Tibial nerve (tissue), 4 donors: ENCODE measurements at places on chromosomes 1 and 21. TPM values are rescaled to one million over a fixed set of nuclear protein-coding genes. Genes with fewer than 3 reads are reported as not detected.

The LCE1D gene
- not detected for total RNA-seq

DNA sequence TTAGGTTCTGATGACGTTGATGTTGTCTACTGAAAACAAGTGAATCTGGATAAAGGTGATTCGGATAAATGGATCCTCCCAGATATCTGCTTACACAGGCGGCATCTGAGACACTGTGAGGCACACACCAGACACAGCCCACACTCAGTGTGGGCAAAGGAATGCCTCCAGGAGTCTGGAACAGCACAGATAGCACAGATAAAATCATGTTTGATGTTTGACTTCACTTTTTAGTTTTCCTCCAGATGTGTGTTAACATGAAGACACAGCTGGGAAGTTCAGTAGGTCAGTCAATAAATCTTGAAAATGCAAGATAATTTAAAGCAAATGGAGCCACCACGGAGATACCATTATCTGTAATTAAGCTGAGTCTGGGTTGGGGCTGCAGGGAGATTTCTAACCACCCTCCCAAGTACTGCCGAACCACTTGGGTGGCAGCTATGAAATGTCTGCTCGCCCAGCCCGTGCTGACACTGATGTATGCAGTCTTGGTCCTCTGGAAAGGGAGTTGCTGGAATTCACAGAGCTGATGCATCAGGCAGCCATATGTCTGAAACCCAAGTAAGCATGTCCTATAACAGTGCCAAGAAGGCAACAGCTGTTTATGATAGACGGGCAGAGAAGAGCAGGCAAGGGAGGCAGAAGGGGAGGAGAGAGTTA lies 11.7 kb downstream of the CAPN9 start:
- no peak for DNase-seq
- no peaks in the 10 kb centered on the region for H3K36me3 ChIP-seq
- no peaks in the 10 kb centered on the region for H3K27me3 ChIP-seq
- H3K4me3 ChIP-seq, result no peak overlapping the region

GRCh38 chr1:62774971-62775595 lies 8.8 kb upstream of the ATG4C start:
- no peak overlapping the region for H3K27ac ChIP-seq
- H3K4me1 ChIP-seq, result no peaks in the 10 kb centered on the region
- H3K36me3 ChIP-seq, result no peaks in the 10 kb centered on the region

- no peaks in the 10 kb centered on the region for H3K36me3 ChIP-seq
- H3K4me1 ChIP-seq, result no peaks in the 10 kb centered on the region
- no peak overlapping the region for H3K4me3 ChIP-seq
- no peak for DNase-seq
- peaks cover 6% of the 10 kb centered on the region for H3K27me3 ChIP-seq
- no peak overlapping the region for H3K27ac ChIP-seq
Observed at GRCh38 chr1:110098222-110099026, 13.8 kb upstream of the UBL4B start.

The ILF2 gene
- total RNA-seq, result 102 TPM

The HFM1 gene
- 9.0 TPM for total RNA-seq

DNA sequence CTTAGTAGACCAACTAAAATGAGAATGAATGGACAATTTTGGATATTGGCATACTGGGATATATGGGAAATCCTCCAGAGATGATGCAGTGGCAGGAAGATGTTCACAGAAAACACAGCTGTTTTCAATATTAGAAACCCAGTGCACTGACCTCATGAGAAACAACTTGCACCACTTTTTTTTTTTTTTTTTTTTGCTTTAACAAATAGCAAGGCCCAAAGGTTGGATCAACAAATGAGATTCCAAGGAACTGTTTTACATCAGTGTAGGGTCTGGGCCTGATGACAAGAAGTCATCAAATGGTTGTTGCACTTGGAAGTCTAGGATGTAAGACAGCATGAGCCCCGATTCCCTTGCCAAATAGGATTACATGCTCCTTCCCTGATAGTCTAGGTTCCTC lies 110.7 kb downstream of the SLC25A24 start:
- H3K36me3 ChIP-seq, result no peaks in the 10 kb centered on the region
- no peak overlapping the region for H3K4me3 ChIP-seq
- DNase-seq, result no peak
- H3K27me3 ChIP-seq, result no peaks in the 10 kb centered on the region
- H3K4me1 ChIP-seq, result no peaks in the 10 kb centered on the region
- no peak overlapping the region for H3K27ac ChIP-seq

DNA sequence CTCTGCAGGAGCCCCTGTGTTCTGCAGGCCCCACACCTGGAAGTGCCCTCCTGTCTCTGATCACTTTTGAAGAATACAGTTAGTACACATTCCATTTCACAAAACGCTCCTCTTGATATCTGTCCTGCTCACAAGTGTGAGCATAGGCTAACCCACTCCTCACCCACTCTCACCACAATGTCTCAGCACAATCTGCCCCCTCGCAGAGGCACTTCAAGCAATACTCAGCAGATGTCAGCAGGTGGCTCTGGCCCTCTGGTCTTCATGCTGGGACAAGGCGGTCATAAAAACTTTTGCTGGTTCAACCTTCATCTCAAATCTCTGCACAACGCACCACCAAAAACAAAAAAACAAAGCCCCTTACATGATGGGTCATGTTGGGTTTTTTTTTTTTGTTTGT lies 671.2 kb downstream of the MATN1 start:
- no peak for DNase-seq
- H3K27ac ChIP-seq, result no peak overlapping the region
- H3K36me3 ChIP-seq, result no peaks in the 10 kb centered on the region
- no peak overlapping the region for H3K4me3 ChIP-seq

DNA sequence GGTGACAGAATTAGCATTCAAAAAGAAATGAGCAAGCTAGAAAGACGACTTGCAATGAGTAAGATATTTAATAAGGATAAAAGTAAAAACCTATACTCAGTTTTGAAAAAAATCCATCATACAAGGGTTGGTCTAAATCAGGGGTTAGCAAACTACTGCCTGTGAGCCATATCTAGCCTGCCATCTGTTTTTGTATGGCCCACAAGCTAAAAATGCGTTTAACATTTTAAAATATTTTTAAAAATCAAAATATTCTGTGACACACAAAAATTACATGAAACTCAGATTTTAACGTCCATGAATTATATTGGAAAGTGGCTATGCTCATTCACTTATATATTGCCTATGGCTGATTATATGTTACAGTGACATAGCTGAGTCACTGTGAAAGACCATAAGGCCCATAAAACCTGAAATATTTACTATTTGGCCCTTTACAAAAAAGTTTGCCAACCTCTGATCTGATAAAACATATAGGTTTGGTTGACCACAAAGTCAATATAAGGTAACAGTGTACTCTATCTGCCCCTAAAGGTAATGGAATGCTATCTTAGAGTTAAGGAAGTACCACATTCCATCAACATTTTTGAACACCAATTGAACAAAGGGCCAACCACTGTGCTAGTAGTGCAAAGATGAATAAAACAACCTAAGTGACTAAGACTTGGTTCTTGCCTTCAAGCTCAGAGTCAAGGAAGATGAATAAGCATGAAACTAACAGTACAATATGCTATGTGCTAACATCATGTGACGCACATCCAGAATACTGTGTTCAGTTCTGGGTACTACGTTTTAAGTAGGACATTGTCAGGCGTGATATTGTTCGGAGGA lies 3.2 kb downstream of the IFT25 start:
- no peaks in the 10 kb centered on the region for H3K36me3 ChIP-seq
- DNase-seq, result no peak
- no peak overlapping the region for H3K4me3 ChIP-seq
- no peaks in the 10 kb centered on the region for H3K27me3 ChIP-seq
- H3K27ac ChIP-seq, result no peak overlapping the region
- peaks cover 38% of the 10 kb centered on the region for H3K4me1 ChIP-seq

The PRKAA2 gene
- total RNA-seq, result 8.8 TPM

The PLA2G2A gene
- 360 TPM for total RNA-seq

DNA sequence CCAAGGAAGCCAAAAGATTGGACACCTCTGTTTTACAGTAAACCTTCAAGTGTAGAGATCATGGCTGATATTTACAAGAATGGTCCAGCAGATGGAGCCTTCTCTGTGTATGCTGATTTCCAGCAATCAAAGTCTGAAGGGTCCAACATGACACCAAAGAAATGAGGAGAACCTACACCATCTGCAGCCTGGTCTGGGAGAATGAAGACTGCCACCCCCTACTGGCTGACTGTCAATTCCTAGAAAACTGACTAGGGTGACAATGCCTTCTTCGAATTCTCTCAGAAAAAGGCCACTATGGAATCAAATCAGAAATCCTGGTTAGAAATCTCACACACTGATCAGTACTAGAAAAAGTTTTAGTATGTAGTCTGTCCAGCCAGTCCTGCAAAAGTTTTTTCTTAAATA lies 83.3 kb downstream of the CDC42BPA start:
- H3K36me3 ChIP-seq, result no peaks in the 10 kb centered on the region
- peak; percentile 26 for DNase-seq
- H3K4me3 ChIP-seq, result no peak overlapping the region
- H3K27ac ChIP-seq, result no peak overlapping the region
- no peaks in the 10 kb centered on the region for H3K27me3 ChIP-seq
- H3K4me1 ChIP-seq, result no peaks in the 10 kb centered on the region

DNA sequence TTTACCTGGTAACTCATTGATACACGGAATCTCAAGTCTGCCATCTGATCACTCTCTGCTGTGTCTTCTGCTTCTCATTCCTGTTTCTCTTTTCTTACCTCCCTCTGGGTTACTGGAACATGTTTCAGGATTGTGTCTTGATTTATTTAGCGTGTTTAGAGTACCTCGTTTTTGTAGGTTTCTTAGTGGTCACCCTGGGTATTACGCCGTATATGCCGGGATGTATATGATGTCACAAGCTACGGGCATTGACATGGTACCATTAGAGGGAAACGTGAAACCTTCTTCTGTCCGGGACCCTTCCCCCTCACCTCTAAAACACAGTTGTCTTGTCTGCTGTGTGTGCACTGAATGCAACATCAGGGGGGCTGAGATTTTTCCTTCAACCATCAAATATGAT lies 2.8 kb downstream of the ACTRT2 start:
- H3K4me3 ChIP-seq, result no peak overlapping the region
- H3K4me1 ChIP-seq, result no peaks in the 10 kb centered on the region
- no peaks in the 10 kb centered on the region for H3K27me3 ChIP-seq
- H3K27ac ChIP-seq, result no peak overlapping the region

GRCh38 chr1:15945832-15946448 lies 30.0 kb downstream of the ZBTB17 start:
- H3K4me3 ChIP-seq, result no peak overlapping the region
- no peak for DNase-seq
- no peaks in the 10 kb centered on the region for H3K27me3 ChIP-seq
- H3K36me3 ChIP-seq, result no peaks in the 10 kb centered on the region
- no peak overlapping the region for H3K27ac ChIP-seq

- H3K27ac ChIP-seq, result no peak overlapping the region
- no peaks in the 10 kb centered on the region for H3K4me1 ChIP-seq
- DNase-seq, result no peak
- no peak overlapping the region for H3K4me3 ChIP-seq
Observed at GRCh38 chr1:201350884-201351283, 26.6 kb downstream of the TNNT2 start.

DNA sequence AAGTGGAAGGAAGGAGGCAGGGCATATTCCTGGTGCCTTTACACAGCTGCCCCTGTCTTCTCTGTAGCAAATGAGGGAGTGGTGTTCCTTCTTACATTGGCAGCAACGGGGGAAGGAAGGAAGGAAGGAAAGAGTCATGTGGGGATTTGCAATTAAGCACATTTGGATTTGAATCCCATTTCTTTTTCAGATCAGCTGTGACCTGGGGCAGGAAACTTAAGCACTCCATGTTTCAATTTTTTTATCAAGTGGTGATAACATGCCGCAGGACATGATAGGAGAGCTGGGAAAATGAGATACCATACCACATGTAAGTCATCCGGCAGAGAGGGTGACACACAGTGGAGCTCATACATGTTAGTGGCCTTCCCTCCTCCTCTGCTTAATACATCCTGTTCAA lies 186.8 kb downstream of the APP start:
- peak overlapping the region; percentile 25 for H3K27ac ChIP-seq
- peaks cover 25% of the 10 kb centered on the region for H3K36me3 ChIP-seq
- H3K4me3 ChIP-seq, result no peak overlapping the region

DNA sequence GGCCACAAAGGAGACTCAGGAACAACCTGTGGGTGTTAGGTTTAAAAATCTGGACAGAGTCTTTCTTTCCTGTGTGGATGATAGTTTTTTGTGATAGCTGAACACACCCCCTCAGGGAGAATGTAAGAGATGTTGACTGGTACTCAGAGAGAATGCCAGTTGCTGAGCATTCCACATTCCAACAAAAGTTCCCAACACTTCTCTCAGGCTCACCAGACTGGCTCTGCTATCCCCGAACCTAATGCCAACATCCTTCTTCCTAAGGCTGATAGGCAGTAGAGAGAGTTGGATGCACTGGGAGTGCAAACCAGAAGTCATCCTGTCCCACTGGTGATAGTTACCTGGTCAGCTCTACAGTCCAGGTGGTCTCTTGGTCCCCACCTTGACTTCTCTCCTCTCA lies 28.7 kb upstream of the POU2F1 start:
- no peaks in the 10 kb centered on the region for H3K36me3 ChIP-seq
- no peaks in the 10 kb centered on the region for H3K4me1 ChIP-seq
- DNase-seq, result no peak
- H3K4me3 ChIP-seq, result no peak overlapping the region

- no peak overlapping the region for H3K27ac ChIP-seq
- DNase-seq, result no peak
- H3K36me3 ChIP-seq, result no peaks in the 10 kb centered on the region
- H3K4me3 ChIP-seq, result no peak overlapping the region
- H3K27me3 ChIP-seq, result no peaks in the 10 kb centered on the region
- H3K4me1 ChIP-seq, result no peaks in the 10 kb centered on the region
Observed at GRCh38 chr1:215474940-215475339, 92.2 kb upstream of the KCTD3 start.

The NBPF4 gene
- total RNA-seq, result not detected

DNA sequence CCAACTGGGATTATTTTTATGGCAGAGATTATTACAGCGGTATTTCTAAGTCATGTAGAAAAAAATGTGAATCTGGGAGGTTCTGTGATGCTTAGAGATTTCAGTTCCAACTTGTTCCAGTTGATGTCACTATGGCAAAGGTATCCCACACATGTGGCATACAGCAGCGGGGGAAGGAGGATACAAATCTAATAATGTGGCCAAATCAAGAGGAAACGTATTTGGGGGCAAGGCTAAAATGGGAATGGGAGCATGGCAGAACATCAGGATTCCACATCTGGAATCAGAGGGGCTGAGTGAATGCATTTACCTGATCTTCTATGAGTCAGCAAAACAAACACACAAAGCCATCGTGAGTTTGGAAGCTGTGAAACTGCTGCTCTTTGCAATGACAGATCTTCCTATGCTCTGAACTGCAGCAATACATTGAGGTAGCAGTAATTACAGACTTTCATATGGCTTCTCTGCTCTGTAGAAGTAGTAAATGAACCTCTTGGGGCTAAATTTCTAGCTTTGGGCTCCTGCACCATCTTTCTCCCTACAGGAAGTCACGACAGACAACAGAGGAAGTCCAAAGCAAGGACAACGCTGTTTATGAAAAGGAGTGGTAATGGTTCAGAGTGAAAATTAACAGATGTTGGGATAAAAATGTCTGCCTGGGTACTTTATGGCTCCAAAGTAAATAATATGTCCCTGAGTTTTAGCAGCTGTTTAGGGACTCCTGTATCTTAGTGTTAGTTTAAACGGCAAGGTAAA lies 55.5 kb downstream of the GABPA start:
- no peaks in the 10 kb centered on the region for H3K4me1 ChIP-seq
- H3K4me3 ChIP-seq, result peak overlapping the region; percentile 41
- no peaks in the 10 kb centered on the region for H3K27me3 ChIP-seq
- H3K36me3 ChIP-seq, result no peaks in the 10 kb centered on the region
- DNase-seq, result peak; percentile 5
